GM23248 (cell line): ENCODE measurements at places on chromosomes 12 and 14. TPM values are rescaled to one million over a fixed set of nuclear protein-coding genes. Genes with fewer than 3 reads are reported as not detected.

The TMEM30B gene
- 1.3 and 1.7 TPM in 2 replicates for total RNA-seq

The SLC10A1 gene
- total RNA-seq: not detected in 2 replicates

The EML1 gene
- 17.9 and 35.8 TPM in 2 replicates for total RNA-seq

The STYK1 gene
- 1.1 TPM in 1 of 2 replicates, not detected in the other for total RNA-seq

The RERG gene
- total RNA-seq: not detected in 2 replicates

The TAS2R46 gene
- total RNA-seq: not detected in 2 replicates

The TROAP gene
- 4.4 and 6.2 TPM in 2 replicates for total RNA-seq

The PCK2 gene
- total RNA-seq: 70.3 and 84.3 TPM in 2 replicates

The CCDC60 gene
- total RNA-seq: not detected in 2 replicates

The PTCSC3 gene
- total RNA-seq: not detected in 2 replicates

The FAIM2 gene
- 0.86 and 2.8 TPM in 2 replicates for total RNA-seq

The GPR135 gene
- 2.6 and 5.8 TPM in 2 replicates for total RNA-seq

The SAMD15 gene
- 1.4 and 2.8 TPM in 2 replicates for total RNA-seq

The BCL2L14 gene
- total RNA-seq: not detected in 2 replicates

The HOXC12 gene
- total RNA-seq: not detected in 2 replicates

The PZP gene
- total RNA-seq: not detected in 2 replicates

The POTEG gene
- total RNA-seq: not detected in 2 replicates

The NCOR2 gene
- 37.7 and 66.0 TPM in 2 replicates for total RNA-seq

The FAM90A1 gene
- total RNA-seq: not detected in 2 replicates

The ABHD12B gene
- not detected in 2 replicates for total RNA-seq

The FZD10 gene
- not detected in 2 replicates for total RNA-seq

The TAS2R19 gene
- 2.6 and 3.7 TPM in 2 replicates for total RNA-seq

The NANOG gene
- 0.13 TPM in 1 of 2 replicates, not detected in the other for total RNA-seq

The MYH6 gene
- total RNA-seq: not detected in 2 replicates

The DERA gene
- 43.6 and 47.3 TPM in 2 replicates for total RNA-seq

The TGM1 gene
- 0.25 and 1.3 TPM in 2 replicates for total RNA-seq

The TPH2 gene
- total RNA-seq: not detected in 2 replicates

The CSRP2 gene
- total RNA-seq: 53.0 and 62.2 TPM in 2 replicates

The FAM234B gene
- total RNA-seq: 5.0 and 6.4 TPM in 2 replicates

The LRRC9 gene
- total RNA-seq: not detected in 2 replicates

The OASL gene
- total RNA-seq: 0.54 TPM in 1 of 2 replicates, not detected in the other

The CLEC4A gene
- not detected in 2 replicates for total RNA-seq

The GALNT6 gene
- 9.4 and 22.4 TPM in 2 replicates for total RNA-seq

The PRB3 gene
- total RNA-seq: not detected in 2 replicates

The FGF6 gene
- total RNA-seq: not detected in 2 replicates

The ANO2 gene
- not detected in 2 replicates for total RNA-seq

The CPNE6 gene
- not detected in 2 replicates for total RNA-seq

The TAS2R7 gene
- not detected in 2 replicates for total RNA-seq

The GALNT4 gene
- total RNA-seq: 6.4 and 10.6 TPM in 2 replicates

The LRP1-AS gene
- total RNA-seq: not detected in 2 replicates

The OR11H6 gene
- not detected in 2 replicates for total RNA-seq

The SLCO1B1 gene
- not detected in 2 replicates for total RNA-seq

The SYNE3 gene
- 3.8 and 4.8 TPM in 2 replicates for total RNA-seq

The PPP1R1A gene
- not detected in 2 replicates for total RNA-seq

The KRT2 gene
- total RNA-seq: not detected in 2 replicates

The ATL1 gene
- 10.5 and 10.8 TPM in 2 replicates for total RNA-seq

The SYCP3 gene
- total RNA-seq: not detected in 2 replicates

The IFI27L2 gene
- total RNA-seq: 61.7 and 95.3 TPM in 2 replicates

The MMP14 gene
- 450 and 475 TPM in 2 replicates for total RNA-seq

The CFAP73 gene
- total RNA-seq: not detected in 2 replicates

The TTC5 gene
- total RNA-seq: 11.7 and 18.5 TPM in 2 replicates

The STAC3 gene
- total RNA-seq: 0.32 and 1.3 TPM in 2 replicates

The FOXG1 gene
- not detected in 2 replicates for total RNA-seq

The C12orf54 gene
- not detected in 2 replicates for total RNA-seq

The C14orf180 gene
- total RNA-seq: not detected in 2 replicates

The RTL1 gene
- total RNA-seq: not detected in 2 replicates
